ENCODE measurements at places on chromosomes 1 and 21. TPM values are rescaled to one million over a fixed set of nuclear protein-coding genes. Genes with fewer than 3 reads are reported as not detected.

GLUL gene
- total RNA-seq = 350 TPM

DPT gene
- 1.7 TPM for total RNA-seq

GBP5 gene
- total RNA-seq = 0.32 TPM

AGMAT gene
- total RNA-seq = 2.6 TPM
